Hematopoietic multipotent progenitor cell treated with erythropoietin and hydrocortisone succinate and interleukin-3 and kit ligand, for 8 days (in vitro differentiated cells): ENCODE measurements at places on chromosomes 5 and 9.

- no peak for DNase-seq
These were observed 80.1 kb upstream of the DMAC1 start for GRCh38 chr9:7879551-7880245.

DNA sequence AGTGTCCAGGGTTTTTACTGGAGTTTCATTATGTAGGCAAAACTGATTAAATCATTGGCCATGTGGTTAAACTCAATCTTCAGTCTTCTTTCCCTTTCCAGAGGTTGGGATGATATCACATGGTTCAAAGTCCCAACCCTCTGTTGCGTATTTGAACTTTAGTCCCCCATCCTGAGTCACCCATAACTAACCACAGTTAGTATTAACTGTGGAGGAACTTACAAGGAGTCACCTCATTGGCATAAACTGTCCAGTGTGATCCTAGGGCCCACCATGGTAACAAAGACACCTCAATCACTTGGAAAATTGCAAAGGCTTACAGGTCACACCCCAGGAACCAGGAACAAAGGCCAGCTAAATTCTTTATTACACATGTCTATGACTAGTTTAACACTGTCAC is 188.5 kb downstream of the COX7C start:
- no peak for DNase-seq

GRCh38 chr5:14534773-14535172 is 46.8 kb upstream of the OTULINL start:
- no peak for DNase-seq

DNA sequence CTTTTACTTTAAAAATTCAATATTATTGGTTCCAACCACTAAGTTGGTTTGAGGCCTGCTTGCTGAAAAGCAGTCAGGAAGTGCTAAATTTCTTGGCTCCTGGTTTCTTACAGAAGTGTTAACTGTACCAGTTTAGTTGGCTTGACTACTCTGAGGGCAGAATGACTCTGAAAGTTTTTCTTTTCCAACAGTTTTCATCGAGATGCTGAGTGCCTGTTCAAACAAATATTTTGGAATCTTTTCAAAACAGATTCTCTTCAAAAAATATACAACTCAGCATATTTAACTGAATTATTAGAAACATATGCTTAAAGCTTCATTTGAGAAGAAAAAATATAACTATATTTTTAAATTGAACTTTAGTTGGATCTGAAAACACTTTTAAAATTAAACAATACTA is 37.0 kb downstream of the SLC38A9 start:
- DNase-seq: no peak

GRCh38 chr5:42984307-42984706 is 55.8 kb downstream of the ANXA2R start:
- DNase-seq: no peak

GRCh38 chr9:88872192-88872946 is 118.9 kb upstream of the S1PR3 start:
- DNase-seq: no peak

DNA sequence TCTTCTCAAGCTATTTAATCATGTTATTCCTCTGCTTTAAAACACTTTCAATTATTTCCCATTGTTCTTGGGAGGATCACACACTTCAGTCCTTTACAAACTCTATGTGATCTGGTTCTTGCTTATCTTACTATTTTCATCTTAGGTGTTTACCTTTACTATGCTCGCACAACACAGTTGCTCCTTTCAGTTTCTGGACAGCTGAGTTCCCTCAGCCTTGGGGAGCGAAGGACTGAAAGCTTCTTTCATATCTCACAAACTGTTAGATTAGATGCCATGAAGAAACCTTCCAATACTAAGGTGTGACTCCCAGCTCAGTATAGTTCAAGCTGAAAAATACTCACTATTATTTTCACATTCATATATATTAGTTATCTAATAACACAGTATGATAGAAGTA is 117.9 kb downstream of the CDC42SE2 start:
- no peak for DNase-seq

DNA sequence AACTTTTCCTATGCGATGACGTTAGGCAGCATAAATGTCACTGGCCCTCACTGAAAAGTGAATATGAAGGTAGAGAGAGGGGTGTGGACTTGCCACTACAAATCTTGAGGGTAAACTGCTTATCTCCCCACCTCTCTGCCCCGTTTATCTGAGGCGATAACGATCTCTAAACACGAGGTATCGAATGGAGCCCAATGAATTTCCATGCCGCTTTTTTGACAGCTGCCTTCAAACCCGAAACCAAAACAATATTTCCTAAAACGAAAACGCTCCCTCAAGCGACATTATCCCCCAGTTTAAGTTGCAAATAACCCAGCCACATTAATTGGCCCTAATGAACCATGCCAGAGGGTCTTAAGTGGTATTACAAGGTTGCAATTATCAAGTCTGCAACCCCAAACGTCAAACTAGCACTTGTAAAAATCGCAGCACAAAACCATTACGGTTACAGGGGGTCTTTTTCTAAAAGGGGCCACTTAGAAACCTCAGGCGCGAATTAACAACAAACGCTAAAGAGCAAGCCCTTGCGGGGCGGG is 1.4 kb downstream of the NR3C1 start:
- no peak for DNase-seq

- no peak for DNase-seq
These were observed 59.2 kb downstream of the TTLL11 start for GRCh38 chr9:122033775-122034373.

- no peak for DNase-seq
These were observed 35.4 kb upstream of the TGFBI start for GRCh38 chr5:135993335-135993879.
